ENCODE measurements at places on chromosomes 11 and 22. TPM values are rescaled to one million over a fixed set of nuclear protein-coding genes. Genes with fewer than 3 reads are reported as not detected.
A peak's percentile ranks its signal among the peaks of the same experiment; 100 is the strongest.

The OR4P4 gene
- total RNA-seq = not detected

GRCh38 chr11:63682066-63683021 is 1.0 kb downstream of the RTN3 start:
- DNase-seq = peak; percentile 63

DNA sequence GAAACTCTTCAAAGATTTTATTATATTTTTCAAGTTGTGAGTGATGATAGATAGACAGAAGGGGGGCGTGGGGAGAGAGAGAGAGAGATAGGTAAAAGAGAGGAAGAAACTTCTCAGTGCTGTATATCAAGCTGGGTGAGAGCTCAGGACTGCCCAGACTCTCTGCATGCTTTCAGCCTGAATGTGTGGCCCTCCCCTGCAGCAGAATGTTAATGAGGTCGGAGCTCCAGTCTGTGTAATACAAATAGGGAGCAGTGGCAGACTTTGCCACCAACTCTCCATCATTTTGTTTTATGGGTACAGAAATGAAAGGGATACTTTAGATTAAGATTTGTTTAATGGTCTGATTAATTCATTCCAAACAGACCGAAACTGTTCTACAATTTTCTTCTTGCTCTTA is 752.8 kb downstream of the OPCML start:
- no peak for DNase-seq

- DNase-seq = no peak
Measured at GRCh38 chr11:115276191-115276590, 228.0 kb downstream of the CADM1 start.

- DNase-seq = no peak
Measured at GRCh38 chr22:25161017-25161915, 38.4 kb upstream of the CRYBB3 start.

DNA sequence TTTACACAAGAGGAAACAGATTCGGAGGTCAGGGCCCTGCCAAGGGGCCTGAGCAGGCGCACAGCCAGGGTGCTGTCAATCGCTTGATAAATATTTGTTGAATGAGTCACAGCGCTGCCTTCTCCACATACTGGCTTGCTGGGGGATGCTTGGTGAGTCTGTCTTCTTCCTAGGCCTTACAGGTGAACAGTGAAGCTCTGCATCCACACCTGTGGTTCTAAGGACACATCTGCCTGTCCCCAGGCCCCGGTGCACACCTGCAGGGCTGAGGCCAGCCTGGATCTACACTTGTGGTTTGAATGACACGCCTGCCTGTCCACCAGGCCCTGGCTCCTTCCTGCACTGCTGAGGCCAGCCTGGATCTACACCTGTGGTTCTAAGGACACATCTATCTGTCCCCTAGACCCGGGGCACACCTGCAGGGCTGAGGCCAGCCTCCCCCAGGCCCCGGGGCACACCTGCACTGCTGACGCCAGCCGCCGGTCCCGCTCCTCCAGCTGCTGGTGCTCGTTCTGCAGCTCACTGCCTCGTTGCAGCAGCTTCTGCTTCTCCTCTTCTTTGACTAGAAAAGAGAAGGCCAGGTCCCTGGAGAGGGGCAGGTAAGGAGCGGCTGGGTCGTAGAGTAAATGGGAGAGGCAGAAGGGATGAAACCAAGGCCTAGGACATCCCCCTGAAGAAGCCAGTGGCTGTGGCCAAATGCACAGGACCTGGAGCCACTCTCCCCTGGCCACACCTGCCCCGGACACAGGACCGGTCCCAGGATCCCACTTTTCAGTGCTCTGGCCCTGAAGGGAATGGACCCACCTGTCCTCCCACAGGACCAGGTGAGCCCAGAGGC is 124.6 kb downstream of the PHF21B start:
- DNase-seq = peak; percentile 51

Data from sciatic nerve (tissue), 2 donors.